ENCODE measurements at places on chromosomes 7 and 10.
A peak's percentile ranks its signal among the peaks of the same experiment; 100 is the strongest.

- DNase-seq: no peak
Measured at GRCh38 chr10:62451611-62451975, 77.4 kb downstream of the ZNF365 start.

DNA sequence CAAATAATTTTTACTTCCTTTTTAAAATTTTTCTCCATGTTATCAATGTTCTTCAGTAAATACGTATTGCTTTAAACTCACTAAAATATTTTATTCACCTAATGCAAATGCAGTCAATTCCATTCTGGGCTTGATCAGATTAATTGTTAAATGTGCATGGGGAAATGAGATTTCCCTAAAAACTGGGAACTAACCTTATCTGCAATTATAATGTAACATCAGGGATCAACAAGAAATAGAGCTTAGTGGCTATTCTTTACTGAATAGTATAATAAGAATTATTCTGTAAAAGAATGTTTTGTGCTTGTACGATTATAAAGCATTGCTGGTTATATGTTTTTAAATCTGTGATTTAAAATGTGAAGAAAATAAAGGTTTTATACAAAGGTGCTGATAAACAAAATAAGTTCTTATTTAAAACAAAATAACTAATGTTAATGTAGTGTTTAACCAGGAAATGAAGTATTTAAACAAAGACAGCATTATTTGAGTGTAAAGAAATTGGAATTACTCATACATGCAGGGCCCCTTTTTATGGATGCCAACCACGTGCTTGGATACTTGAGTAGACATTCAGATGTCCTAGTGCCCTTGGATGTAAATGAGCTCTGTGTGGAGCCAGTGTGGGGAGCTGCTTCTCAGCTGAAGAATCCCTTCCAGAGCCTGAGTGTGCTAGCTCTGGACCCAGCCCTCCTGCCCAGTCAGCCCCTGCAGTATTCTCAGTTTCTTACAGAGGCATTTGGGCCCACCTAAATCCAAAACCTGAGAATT is 84.2 kb downstream of the REEP3 start:
- peak; percentile 30 for DNase-seq

DNA sequence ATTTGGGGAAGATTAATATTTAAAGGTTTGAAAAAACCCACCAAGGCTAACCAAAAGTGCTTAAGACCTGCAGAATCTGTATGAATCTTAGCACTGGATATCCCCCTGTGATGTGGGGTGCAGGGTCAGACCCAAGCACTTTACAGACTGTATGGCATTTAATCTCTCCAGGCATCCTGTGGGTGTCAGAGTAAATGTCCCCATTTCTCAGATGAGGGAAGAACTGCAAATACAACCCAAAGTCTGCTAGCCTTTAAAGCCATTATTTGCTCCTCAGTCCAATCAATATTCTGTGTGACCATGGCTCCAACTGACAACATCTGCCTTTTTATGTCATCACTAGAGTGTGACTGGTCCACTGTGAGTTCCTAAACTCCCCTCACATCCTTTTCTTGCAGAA is 10.0 kb upstream of the MBL2 start:
- DNase-seq: no peak

DNA sequence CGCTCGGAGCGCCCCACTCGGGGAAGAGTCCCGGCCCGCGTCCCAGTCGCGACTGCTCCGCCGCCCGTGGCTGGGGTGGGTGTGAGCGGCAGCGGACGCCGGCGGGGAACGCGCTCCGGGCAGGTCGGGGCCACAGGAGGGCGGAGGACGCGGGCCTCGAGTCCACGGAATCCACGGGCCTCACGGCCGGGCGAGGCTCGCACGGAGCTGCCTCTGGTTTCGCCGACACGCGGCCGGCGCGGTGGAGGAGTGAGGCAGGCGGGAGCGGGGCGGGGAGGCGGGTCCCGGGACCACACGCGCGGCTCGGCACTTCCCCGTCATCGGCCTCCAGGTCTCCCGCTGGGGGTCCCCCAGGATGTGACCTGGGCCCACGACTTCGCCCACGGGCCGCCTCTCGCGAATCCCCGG is 533 bp upstream of the NKX6-2 start:
- no peak for DNase-seq

DNA sequence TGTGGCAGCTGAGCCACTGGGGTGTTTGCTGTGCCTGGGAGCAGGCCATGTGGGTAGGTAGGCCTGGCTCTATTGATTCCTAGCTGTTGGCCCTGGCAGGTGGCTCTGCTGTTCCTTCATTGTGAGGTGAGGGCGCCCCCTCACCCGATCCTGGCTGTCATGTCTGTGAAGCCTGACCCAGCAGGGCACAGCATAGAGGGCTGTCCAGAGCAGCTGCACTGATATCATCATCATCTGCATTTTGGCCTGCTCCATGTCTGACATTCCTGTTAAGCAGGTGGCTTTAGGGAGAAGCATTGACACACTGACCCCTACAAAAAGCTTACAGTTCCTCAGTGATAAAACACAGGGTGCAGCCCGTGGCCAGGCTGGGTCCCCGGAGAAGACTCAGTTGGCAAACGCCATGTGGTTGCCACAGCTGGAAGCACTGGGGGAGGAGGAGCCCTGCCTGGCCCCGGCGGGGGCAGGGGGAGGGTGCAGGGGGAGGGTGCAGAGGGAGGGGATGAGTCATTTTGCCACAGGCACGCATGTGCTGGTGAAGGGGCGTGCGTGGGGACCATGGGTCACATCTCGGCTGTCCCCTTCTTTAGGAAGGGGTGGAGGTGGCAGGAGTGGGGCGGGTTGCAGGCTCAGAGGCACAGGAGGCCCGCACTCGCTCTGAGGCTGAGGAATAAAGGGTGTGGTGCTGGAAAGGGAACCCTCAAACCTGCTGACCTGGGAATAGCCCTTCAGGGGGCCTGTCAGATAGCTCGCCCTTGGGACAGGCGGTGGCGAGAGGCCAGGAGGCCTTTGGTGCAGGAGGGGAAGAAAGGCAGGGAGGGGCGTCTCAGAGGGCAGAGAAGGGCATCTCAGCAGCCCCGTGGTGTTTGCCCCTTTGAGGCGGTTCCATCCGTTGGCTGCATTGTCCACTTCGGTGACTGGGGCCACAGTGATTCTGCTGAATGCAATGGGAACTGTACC is 31.6 kb downstream of the IKZF1 start:
- no peak for DNase-seq

- no peak for DNase-seq
Measured at GRCh38 chr10:7119325-7120015, 291.4 kb downstream of the SFMBT2 start.

DNA sequence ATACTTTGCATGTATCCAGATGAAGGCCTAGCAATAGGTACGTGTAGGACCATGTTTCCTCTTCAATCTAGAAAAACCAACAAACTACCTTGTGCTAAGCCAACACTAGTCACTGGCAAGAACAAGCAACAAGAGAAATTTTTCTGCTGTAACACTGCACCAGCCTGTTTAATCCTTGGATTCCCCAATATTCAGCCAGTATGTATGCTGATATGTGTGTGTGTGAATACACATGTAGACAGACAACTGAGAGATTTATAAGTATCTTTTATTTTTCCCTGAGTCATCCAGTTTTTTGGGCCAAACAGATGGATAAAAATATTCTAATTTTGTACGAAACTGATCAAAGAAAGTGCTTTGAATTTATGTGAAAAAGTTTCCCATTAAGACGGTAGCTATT is 26.2 kb downstream of the GLI3 start:
- no peak for DNase-seq

GRCh38 chr7:147429961-147430360 is 1160.6 kb upstream of the C7orf33 start:
- DNase-seq: no peak

DNA sequence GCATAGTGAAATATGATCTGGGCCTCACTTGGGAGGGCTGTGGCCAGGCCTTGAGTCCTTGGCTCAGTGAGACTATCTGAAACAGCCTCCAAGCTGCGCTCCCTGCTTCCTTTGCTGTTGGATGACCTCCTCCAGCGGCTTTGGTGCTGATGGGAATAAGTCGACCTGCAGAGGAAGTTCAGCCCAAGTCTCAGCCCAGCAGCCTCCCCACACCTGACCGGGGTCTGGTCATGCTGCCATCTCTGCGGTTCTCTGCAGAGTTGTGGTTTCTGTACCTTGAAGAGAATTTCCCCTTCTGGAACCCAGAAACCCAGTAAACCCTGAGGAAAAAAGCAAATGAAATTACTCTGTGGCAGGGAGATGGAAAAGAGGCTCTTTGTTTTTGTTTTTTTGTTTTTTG is 4.6 kb upstream of the RBAK start:
- DNase-seq: no peak

- peak; percentile 34 for DNase-seq
Measured at GRCh38 chr10:80468002-80468401, 13.9 kb downstream of the TSPAN14 start.

All from caudate nucleus (tissue), 63 donors.